SK-N-SH treated with all-trans-retinoic acid at 6 μM for 48 hours (cell line): ENCODE measurements at places on chromosomes 12 and 14.

DNA sequence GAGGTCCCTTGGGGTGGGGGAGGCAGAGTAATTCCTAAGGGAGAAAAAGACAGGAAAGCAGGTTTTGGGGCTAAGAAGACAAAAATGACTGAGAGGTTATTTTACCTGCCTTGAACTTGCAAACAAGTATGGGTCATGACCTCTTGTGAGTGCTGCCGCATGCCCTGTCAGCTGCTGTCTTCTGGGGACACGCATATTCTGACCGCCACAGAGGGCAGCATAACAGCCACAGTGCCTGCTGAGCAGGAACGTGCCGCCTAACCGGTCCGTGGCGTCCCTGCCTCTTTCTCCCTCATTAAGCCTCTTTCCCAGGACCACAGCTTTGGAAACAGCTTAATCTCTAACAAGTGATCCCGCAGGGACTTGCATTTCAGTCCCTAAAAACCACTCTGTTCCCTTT lies 51.3 kb upstream of the KCNA1 start:
- no peak; the same call in 2 of the 3 replicates for ATAC-seq

DNA sequence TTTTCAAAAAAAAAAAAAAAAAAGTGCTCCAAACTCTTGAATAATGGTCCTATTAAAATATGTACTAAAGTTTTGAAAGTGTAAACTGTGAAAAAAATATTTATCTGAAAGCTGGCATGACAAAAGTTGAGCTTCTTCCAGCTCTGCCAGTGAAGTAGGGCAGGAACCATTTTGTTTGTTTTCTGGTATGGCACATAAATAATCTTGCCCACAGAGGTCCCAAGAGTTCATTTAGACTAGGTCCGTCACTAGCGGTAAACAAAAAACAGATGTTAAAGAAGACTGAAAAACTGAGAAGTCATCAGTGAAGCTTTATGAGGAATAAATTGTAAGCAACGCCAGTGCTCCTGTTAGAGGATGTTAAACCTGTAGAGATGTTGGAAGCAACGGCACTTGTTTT lies 7.0 kb downstream of the ERP27 start:
- no peak for ATAC-seq

- ATAC-seq: peak; percentile 93
These were observed 9.4 kb downstream of the LHX5 start for GRCh38 chr12:113462117-113462774.

DNA sequence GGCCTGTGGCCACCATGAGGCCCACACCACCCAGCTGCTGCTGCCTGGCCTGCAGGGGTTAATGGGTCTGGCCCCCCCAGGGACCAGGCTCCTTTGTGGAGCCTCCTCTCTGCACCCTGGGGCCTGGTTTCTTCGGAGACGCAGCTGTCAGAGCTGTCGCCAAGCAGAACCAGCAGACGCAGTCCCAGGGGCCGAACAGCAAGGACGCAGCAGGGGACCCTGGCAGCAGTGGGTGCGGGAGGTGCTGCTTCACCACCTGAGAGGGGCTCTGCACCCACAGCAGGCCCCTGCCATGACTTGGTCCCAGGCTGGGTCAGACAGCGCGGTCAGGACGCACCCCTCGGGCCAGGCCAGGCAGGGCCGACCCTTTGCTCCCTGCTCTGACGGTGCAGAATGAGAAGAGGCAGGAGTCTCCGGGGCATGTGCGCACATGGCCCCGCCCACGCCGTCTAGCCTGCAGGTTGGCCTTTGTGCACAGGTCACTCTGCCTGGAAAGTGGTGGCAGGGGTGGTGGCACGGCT lies 30.5 kb downstream of the JAG2 start:
- ATAC-seq: no peak

DNA sequence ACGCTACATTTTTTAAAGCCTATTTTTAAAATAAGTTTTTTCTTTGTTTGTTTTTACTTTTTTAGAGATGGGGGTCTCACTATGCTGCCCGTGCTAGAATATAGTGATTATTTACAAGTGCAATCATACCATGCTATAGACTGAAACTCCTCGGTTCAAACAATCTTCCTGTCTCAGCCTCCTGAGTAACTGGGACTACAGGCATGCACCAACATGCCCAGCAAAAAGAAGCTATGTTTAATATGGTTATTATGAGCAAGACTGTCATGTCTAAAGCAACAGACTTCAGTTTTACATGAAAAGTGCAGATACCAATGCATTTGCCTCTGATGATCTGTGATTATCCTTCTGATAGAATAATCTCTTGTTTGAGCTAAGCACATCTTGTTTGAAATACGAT lies 45.6 kb upstream of the SGPP1 start:
- no peak for ATAC-seq
